ENCODE measurements at places on chromosomes 3 and 15.

- H3K4me3 ChIP-seq: no peak overlapping the region
- H3K27me3 ChIP-seq: no peaks in the 10 kb centered on the region
- peaks cover 53% of the 10 kb centered on the region for H3K36me3 ChIP-seq
- H3K4me1 ChIP-seq: peaks cover 26% of the 10 kb centered on the region
- DNase-seq: no peak
Measured at GRCh38 chr3:44464509-44464908, 13.0 kb downstream of the ZNF445 start.

DNA sequence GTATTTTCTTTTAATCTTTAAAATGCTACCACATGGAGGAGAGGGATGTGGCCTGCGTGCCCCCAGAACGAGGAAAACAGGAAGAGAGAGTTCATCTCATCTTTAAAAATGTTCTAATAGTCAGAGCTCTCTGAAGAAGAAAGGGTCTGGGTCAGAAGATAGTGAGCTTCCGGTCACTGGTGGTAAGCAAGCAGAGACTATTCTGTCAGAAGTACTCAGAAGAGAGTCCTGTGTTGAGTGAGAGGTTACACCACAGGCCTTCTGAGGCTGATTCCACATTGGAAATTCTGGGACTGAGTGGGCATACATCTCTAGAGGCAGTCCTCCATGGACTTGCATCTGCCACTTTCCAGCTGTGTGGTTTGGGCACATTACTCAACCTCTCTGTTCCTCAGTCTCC lies 82.2 kb upstream of the SLC6A1 start:
- DNase-seq: no peak
- H3K27ac ChIP-seq: no peak overlapping the region
- peaks cover 26% of the 10 kb centered on the region for H3K27me3 ChIP-seq

- H3K36me3 ChIP-seq: peaks cover 18% of the 10 kb centered on the region
- H3K27me3 ChIP-seq: no peaks in the 10 kb centered on the region
- no peak overlapping the region for H3K27ac ChIP-seq
- DNase-seq: no peak
- H3K4me3 ChIP-seq: no peak overlapping the region
Measured at GRCh38 chr15:79849789-79850188, 47.0 kb downstream of the MTHFS start.

GRCh38 chr3:108838436-108838835 lies 15.8 kb downstream of the TRAT1 start:
- no peak overlapping the region for H3K4me3 ChIP-seq
- H3K4me1 ChIP-seq: peaks cover 3% of the 10 kb centered on the region
- no peaks in the 10 kb centered on the region for H3K27me3 ChIP-seq
- no peak for DNase-seq
- H3K36me3 ChIP-seq: no peaks in the 10 kb centered on the region

All from progenitor cell of endocrine pancreas (in vitro differentiated cells).